ENCODE measurements at places on chromosomes 12 and 14. TPM values are rescaled to one million over a fixed set of nuclear protein-coding genes. Genes with fewer than 3 reads are reported as not detected.

- no peaks in the 10 kb centered on the region for H3K27me3 ChIP-seq
- no peaks in the 10 kb centered on the region for H3K4me1 ChIP-seq
- H3K27ac ChIP-seq: no peak overlapping the region
- DNase-seq: no peak
- no peak overlapping the region for H3K4me3 ChIP-seq
- no peaks in the 10 kb centered on the region for H3K36me3 ChIP-seq
These were observed 750.2 kb downstream of the TMEM121 start for GRCh38 chr14:106276326-106277267.

GRCh38 chr12:96986883-96987523 is 79.9 kb downstream of the NEDD1 start:
- H3K4me1 ChIP-seq: no peaks in the 10 kb centered on the region
- no peaks in the 10 kb centered on the region for H3K36me3 ChIP-seq
- no peak for DNase-seq
- no peak overlapping the region for H3K27ac ChIP-seq

GRCh38 chr14:72369106-72369505 is 436.9 kb downstream of the RGS6 start:
- H3K4me1 ChIP-seq: no peaks in the 10 kb centered on the region
- H3K36me3 ChIP-seq: no peaks in the 10 kb centered on the region
- H3K4me3 ChIP-seq: no peak overlapping the region
- DNase-seq: no peak

GRCh38 chr12:91717804-91718203 is 427.8 kb downstream of the BTG1 start:
- no peak overlapping the region for H3K4me3 ChIP-seq
- H3K27me3 ChIP-seq: no peaks in the 10 kb centered on the region
- H3K4me1 ChIP-seq: no peaks in the 10 kb centered on the region
- H3K27ac ChIP-seq: no peak overlapping the region

DNA sequence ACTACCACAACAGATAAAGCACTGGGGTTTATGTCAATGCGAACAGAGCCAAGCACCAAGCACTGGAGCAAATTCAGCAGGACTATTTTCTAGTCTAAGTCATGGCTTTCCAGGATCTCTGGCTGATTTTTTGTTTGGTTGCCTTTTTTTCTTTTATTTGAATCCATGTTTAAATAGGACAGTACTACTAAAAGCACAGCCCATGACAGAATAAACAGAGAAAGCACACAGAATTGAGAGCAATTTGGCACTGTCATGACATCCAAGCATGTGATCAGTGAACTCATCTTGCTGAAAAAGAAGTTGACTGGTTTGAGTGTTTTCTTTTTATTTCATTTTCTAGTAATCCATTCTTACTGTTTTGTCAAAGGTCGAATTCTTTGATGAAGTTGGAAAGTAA is 23.1 kb upstream of the RERG start:
- no peaks in the 10 kb centered on the region for H3K36me3 ChIP-seq
- H3K4me1 ChIP-seq: no peaks in the 10 kb centered on the region
- H3K4me3 ChIP-seq: no peak overlapping the region
- H3K27ac ChIP-seq: no peak overlapping the region
- H3K27me3 ChIP-seq: no peaks in the 10 kb centered on the region

DNA sequence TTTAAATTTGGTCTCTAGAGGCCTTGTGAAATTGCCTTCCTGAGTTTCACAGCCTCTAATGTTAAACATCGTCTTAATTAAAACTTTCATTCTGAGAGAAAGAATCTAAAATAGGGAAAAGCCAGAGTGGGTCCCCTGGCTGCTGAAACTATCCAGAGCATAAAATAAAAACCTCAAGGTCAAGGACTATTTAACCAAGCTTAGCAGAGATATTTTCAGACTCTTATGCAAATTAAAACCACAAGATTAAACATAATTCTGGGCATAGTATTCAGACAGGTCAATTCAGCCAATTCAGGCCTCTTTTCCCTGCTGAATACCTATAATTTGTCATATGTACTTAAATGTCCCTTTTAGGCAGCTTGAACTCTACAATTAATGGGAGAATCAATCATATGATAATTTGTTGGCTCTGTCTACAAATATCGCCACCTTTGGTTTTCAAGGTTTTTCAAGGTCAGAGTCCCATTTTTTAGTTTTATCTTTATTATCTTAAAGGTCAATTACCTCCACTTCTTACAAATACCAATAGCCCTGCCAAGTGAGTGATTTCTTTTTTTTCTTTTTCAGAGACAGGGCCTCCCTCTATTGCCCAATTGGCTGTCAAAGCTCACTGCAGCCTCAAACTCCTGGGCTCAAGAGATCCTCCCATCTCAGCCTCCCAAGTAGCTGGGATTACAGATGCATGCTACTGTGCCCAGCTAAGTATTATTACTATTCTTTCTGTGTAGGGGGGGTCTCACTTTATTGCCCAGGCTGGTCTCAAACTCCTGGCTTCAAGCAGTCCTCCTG is 257.1 kb downstream of the PHLDA1 start:
- no peak for DNase-seq
- H3K4me1 ChIP-seq: no peaks in the 10 kb centered on the region
- no peak overlapping the region for H3K27ac ChIP-seq
- no peak overlapping the region for H3K4me3 ChIP-seq
- H3K27me3 ChIP-seq: no peaks in the 10 kb centered on the region
- H3K36me3 ChIP-seq: no peaks in the 10 kb centered on the region

DNA sequence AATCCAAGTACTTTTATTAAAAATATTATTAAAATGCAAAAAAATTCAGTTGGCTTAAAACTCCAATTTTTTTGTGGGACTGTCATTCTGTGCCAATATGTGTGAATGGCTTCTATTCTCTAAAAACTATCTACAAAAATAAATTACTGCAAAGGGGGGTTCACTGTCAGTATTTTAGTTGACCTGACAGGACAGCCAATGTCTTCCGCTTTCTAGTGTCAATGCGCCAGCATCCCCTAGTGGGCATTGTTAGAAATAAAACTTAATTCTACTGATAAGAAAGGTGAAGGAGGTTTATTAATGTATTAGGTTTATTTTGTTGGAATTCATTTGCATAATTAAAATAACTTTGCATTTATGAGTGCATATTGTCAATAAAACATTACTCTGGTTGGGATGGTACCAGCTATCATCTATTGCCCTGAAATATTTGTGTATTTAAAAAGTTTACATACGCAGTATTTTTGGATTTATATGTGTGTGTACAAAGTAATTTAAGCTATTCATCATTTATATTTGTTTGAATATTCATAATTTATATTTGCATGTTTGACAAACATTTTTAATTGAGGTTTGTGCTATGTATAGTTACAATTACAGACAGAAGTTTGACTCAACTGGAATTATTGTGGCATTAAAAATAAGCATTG is 527.2 kb downstream of the FLRT2 start:
- no peak overlapping the region for H3K4me3 ChIP-seq
- H3K36me3 ChIP-seq: no peaks in the 10 kb centered on the region
- H3K4me1 ChIP-seq: no peaks in the 10 kb centered on the region
- no peak overlapping the region for H3K27ac ChIP-seq
- no peaks in the 10 kb centered on the region for H3K27me3 ChIP-seq

- H3K27ac ChIP-seq: no peak overlapping the region
- no peaks in the 10 kb centered on the region for H3K36me3 ChIP-seq
- no peak overlapping the region for H3K4me3 ChIP-seq
- H3K4me1 ChIP-seq: no peaks in the 10 kb centered on the region
- no peak for DNase-seq
These were observed 20.4 kb downstream of the MAP3K9 start for GRCh38 chr14:70788898-70789297.

DNA sequence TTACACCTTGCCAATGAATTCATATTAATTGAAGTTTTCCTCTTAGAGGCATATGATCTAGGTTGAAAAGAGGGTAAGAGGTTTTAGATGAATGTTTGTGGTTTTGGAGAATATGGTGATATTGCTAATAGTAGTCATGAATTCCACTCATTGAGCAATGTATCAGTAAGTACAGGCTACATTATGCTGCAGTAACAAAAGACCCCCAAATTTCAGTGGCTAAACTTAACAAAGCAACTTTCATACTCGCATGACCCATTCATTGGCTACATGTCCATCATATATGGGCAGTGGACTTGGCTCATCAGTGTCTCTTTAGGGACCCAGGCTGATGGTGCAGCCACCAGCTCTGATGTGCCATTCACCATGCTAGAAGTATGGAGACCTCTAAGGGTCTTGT is 196.6 kb upstream of the MYL2 start:
- H3K27ac ChIP-seq: no peak overlapping the region
- no peak for DNase-seq
- H3K4me3 ChIP-seq: no peak overlapping the region
- no peaks in the 10 kb centered on the region for H3K36me3 ChIP-seq

GRCh38 chr12:94768398-94769046 is 118.2 kb upstream of the TMCC3 start:
- no peak overlapping the region for H3K4me3 ChIP-seq
- H3K36me3 ChIP-seq: no peaks in the 10 kb centered on the region
- no peaks in the 10 kb centered on the region for H3K27me3 ChIP-seq

GRCh38 chr12:12349711-12350665 is at the start of gene MANSC1:
Gene MANSC1 (minus strand): TSS chr12:12350242. CDS start chr12:12343314, 6,928 bp downstream.
- H3K27me3 ChIP-seq: no peaks in the 10 kb centered on the region
- H3K4me3 ChIP-seq: peak within 1 kb of the TSS; percentile 61
- H3K36me3 ChIP-seq: no peaks in the 10 kb centered on the region
- peak within 1 kb of the TSS; percentile 83 for H3K27ac ChIP-seq
- no peak for DNase-seq

DNA sequence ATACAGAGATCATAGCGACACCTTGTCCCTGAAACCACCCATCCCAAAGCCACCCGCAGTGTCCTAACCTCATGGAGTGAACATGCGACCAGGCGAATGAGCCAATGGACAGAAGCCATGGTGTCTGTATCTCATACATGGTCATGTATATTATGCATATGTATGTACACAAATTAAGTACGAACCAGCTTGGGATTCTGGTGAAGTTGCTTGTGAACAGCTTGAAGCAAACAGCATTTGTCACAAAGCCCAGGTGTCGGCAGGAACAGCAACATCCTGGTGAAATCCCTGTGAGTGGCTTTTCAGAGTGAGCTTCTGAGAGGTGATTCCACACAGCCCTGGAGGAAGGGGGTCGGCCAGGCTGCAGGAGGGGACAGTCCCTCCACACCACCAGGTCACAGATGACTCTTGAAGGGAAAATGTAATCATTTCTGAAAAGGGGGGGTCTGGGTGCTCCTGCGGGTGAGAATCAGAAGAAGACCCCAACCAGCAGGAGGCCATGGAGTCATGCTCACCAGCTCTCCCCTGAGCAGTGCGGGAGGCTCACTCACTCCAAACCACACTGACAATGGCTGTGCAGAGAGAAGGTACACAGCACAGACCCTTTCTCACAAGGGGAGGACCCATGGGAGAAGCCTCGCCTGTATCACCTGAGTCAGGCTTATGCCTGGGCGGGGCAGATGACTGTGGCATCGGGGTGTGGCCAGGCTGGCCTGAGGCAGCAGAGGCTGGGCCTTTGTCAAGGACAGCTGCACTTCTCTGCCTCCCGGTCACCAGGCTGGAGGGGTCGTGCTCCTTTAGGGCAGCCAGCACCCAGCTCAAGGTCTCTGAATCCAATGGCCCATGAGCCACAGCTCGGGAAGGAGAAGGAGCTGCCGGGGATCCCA is 14.3 kb downstream of the CHGA start:
- H3K4me3 ChIP-seq: no peak overlapping the region
- peaks cover 76% of the 10 kb centered on the region for H3K36me3 ChIP-seq
- DNase-seq: no peak
- no peaks in the 10 kb centered on the region for H3K27me3 ChIP-seq

DNA sequence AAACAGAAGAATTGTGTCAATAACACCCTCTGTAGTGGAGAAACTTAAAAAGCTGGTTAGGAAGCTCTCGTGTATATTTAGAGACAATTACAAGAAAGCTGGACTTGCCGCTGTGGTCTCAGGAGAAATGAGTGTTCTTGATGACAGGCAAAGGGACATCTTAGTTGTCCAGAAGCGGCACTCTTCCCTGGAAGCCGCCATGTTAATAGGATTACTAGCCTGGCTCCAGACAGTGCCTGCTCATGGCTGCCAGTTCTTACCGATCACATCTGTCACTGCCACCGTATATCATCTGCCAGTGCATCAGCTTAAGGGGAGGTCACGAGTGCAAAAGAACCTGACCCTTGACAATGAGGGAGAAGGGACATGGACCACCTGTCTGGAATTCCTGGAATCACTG is 48.9 kb downstream of the C14orf132 start:
- DNase-seq: no peak
- no peak overlapping the region for H3K4me3 ChIP-seq
- no peaks in the 10 kb centered on the region for H3K4me1 ChIP-seq
- H3K27ac ChIP-seq: no peak overlapping the region
- H3K36me3 ChIP-seq: no peaks in the 10 kb centered on the region
- no peaks in the 10 kb centered on the region for H3K27me3 ChIP-seq

GRCh38 chr14:38737686-38738407 is 365.2 kb downstream of the SEC23A start:
- no peak overlapping the region for H3K4me3 ChIP-seq
- H3K36me3 ChIP-seq: no peaks in the 10 kb centered on the region
- no peak overlapping the region for H3K27ac ChIP-seq
- DNase-seq: no peak
- no peaks in the 10 kb centered on the region for H3K27me3 ChIP-seq

- H3K36me3 ChIP-seq: peaks cover 1% of the 10 kb centered on the region
- H3K27me3 ChIP-seq: no peaks in the 10 kb centered on the region
- peak overlapping the region; percentile 90 for H3K27ac ChIP-seq
- H3K4me3 ChIP-seq: peak overlapping the region; percentile 96
These were observed 668 bp downstream of the MRPS35 start for GRCh38 chr12:27711317-27711682.

DNA sequence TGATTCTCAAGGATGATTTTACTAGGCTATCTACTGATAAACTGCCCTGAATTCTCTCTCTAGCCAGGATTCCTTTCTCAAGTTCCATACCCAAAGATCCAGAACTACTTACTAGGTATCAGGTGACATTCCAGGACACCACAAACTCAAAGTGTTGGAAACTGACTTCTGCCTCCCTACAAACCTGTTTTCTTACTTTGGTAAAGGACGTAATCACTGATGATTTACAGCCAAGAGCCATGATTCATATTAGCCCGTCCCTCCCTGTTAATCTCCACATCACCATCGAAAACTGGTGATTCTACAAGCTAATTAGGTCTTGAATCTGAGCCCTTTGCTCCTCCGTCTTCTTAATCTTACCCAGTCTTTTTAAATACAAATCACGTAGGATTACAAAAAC is 1.0 kb upstream of the ATG14 start:
- H3K4me3 ChIP-seq: no peak overlapping the region
- peaks cover 11% of the 10 kb centered on the region for H3K4me1 ChIP-seq
- peaks cover 4% of the 10 kb centered on the region for H3K36me3 ChIP-seq
- H3K27ac ChIP-seq: no peak overlapping the region

DNA sequence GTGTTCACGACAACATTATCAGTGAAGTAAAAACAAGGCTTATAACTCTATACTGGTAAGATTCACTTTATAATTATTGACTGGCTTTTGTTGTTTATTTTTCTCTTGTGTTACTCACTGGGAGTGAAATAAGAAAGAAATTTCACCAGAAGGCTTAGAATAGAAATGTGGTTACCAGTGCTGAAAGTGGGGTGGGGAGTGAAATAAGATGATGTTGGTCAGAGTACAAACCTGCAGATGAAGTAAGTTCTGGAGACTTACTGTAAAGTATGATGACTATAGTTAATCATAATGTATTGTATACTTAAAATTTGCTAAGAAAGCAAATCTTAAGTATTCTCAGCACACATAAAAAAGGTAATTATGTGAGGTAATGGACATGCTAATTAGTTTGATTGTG is 198.4 kb downstream of the KLHL28 start:
- H3K27me3 ChIP-seq: no peaks in the 10 kb centered on the region
- no peak overlapping the region for H3K4me3 ChIP-seq
- no peaks in the 10 kb centered on the region for H3K36me3 ChIP-seq
- no peak for DNase-seq
- H3K27ac ChIP-seq: no peak overlapping the region

Gene CFAP73
- not detected for total RNA-seq

Gene PGF
- 39.5 TPM for total RNA-seq

Gene HOXC12
- total RNA-seq: not detected

Gene SMARCD1
- total RNA-seq: 74.9 TPM

Gene PZP
- total RNA-seq: 0.22 TPM

Gene OTUB2
- 0.21 TPM for total RNA-seq

Gene KRT77
- not detected for total RNA-seq

Gene PLXNC1
- total RNA-seq: 20.8 TPM

Measured in tibial nerve (tissue), 4 donors.